Immature natural killer cell (primary cell): ENCODE measurements at places on chromosomes 12 and 14. TPM values are rescaled to one million over a fixed set of nuclear protein-coding genes. Genes with fewer than 3 reads are reported as not detected.
A peak's percentile ranks its signal among the peaks of the same experiment; 100 is the strongest.

DNA sequence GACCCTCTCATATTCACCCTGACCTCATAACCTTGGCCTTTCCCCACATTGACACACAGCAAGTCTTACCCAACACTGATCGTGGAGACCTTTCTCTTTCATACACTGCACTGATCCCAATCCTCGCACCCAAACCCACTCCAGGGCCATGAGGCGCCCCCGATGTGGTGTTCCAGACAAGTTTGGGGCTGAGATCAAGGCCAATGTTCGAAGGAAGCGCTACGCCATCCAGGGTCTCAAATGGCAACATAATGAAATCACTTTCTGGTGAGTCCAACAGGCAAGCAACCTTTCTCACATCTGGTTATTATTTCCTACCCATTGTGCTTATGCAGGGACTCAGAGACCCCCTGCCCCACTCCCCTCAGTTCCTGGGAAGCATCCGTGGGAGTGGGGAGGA lies 5.4 kb downstream of the MMP14 start:
- H3K36me3 ChIP-seq = no peaks in the 10 kb centered on the region
- no peak for DNase-seq

- no peaks in the 10 kb centered on the region for H3K4me1 ChIP-seq
- no peaks in the 10 kb centered on the region for H3K36me3 ChIP-seq
- H3K27ac ChIP-seq = no peak overlapping the region
- no peak overlapping the region for H3K4me3 ChIP-seq
These were observed 57.2 kb downstream of the LRRC74A start for GRCh38 chr14:76883447-76883846.

- no peak overlapping the region for H3K4me3 ChIP-seq
- no peaks in the 10 kb centered on the region for H3K36me3 ChIP-seq
- peaks cover 5% of the 10 kb centered on the region for H3K27me3 ChIP-seq
- DNase-seq = peak; percentile 24
These were observed 40.1 kb upstream of the CISTR start for GRCh38 chr12:53791735-53792326.

DNA sequence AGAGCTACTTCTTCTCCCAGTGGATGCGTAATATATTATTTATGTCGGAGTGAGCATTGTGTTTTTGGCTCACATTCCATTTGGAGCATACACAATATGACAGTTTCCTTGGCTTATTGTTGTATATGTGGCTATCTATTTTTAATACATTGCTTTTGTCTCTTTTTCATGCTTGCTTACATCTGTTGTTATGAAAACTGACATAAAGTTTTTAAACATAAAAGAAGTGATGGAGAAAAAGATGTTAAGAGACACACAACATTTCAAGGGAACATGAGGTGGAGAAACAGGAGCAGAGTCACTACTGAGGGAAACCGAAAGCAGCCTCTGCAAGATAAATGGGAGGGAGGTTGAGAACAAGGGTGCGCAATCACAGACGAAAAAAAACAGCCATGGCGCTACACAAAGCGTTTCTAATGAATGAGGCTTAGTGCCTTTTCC lies 228.4 kb upstream of the NPAS3 start:
- no peak overlapping the region for H3K27ac ChIP-seq
- DNase-seq = no peak
- no peaks in the 10 kb centered on the region for H3K36me3 ChIP-seq
- H3K27me3 ChIP-seq = no peaks in the 10 kb centered on the region

GRCh38 chr12:65389436-65389835 lies 111.0 kb downstream of the MSRB3 start:
- H3K27me3 ChIP-seq = peaks cover 1% of the 10 kb centered on the region
- H3K4me3 ChIP-seq = no peak overlapping the region
- no peak for DNase-seq
- no peak overlapping the region for H3K27ac ChIP-seq
- H3K4me1 ChIP-seq = no peaks in the 10 kb centered on the region

- H3K27ac ChIP-seq = no peak overlapping the region
- no peak for DNase-seq
- no peaks in the 10 kb centered on the region for H3K27me3 ChIP-seq
- no peaks in the 10 kb centered on the region for H3K36me3 ChIP-seq
- H3K4me3 ChIP-seq = no peak overlapping the region
These were observed 60.7 kb downstream of the NTF3 start for GRCh38 chr12:5492562-5492961.

- no peaks in the 10 kb centered on the region for H3K27me3 ChIP-seq
- H3K4me1 ChIP-seq = peaks cover 33% of the 10 kb centered on the region
- no peaks in the 10 kb centered on the region for H3K36me3 ChIP-seq
- no peak for DNase-seq
- H3K27ac ChIP-seq = no peak overlapping the region
These were observed 43.7 kb upstream of the TMED10 start for GRCh38 chr14:75220156-75220555.

GRCh38 chr12:3071107-3071506 lies 6.1 kb upstream of the TSPAN9 start:
- H3K4me3 ChIP-seq = no peak overlapping the region
- no peak overlapping the region for H3K27ac ChIP-seq

DNA sequence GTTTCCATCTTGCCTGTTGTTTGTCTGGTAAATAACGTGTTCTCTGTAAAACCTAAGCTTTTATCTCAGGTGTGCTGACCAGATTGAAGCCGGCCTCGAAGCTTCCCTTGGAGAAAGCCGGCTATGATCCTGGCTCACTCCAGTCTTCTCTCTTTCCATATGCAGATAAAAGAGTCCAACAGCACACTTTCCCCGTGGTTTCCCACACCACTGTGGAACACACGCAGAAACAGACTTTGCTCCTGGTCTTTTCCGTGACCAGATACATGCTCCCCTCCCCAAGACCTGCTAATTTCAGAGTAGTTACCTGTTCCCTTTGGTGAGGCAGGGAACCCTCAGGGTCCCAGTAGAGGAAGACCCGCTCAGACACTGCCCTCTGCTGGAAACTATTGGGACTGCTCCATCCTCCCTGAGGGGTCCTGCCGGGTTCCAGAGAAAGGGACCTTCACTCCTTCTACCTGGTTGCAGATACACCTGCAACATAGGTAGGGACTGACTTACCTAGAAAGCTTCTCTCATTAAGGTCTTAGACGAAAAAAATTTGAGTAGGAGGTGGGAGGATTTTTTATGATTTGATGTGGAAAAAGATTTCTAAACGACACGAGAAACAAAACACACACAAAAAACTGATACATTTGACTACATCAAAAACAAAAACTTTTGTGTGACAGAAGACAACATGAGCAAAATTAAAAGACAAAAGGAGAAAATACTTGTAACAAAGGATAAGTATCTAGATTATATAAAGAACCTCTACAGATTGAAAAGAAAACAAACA lies 415.4 kb upstream of the CCDC196 start:
- H3K27me3 ChIP-seq = peaks cover 4% of the 10 kb centered on the region
- H3K36me3 ChIP-seq = no peaks in the 10 kb centered on the region
- peak; percentile 47 for DNase-seq
- no peak overlapping the region for H3K27ac ChIP-seq
- H3K4me1 ChIP-seq = no peaks in the 10 kb centered on the region
- H3K4me3 ChIP-seq = no peak overlapping the region

GRCh38 chr12:108571609-108572165 lies 9.3 kb downstream of the ISCU start:
- no peak for DNase-seq
- H3K4me1 ChIP-seq = no peaks in the 10 kb centered on the region
- no peak overlapping the region for H3K27ac ChIP-seq
- H3K27me3 ChIP-seq = no peaks in the 10 kb centered on the region

DNA sequence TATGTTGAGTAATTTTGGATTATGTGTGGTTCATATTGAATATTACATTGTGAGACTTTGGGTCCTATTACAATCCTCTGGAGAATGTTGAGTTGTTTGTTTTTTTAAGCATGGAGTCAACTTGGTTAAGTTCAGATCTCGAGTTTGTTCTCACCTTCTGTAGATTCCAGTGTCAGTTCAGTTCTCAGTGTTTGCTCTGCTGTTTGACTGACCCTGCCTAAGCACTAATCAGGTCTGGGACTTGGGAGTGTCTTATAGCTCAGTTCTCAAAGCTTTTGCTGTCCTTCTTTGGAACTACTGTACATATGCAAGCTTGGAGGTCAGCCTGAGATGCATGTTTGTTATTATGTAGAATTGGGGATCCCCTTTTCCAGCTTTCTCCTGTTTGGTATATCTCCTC lies 63.1 kb downstream of the DIP2B start:
- H3K36me3 ChIP-seq = no peaks in the 10 kb centered on the region
- peaks cover 1% of the 10 kb centered on the region for H3K27me3 ChIP-seq
- H3K4me3 ChIP-seq = no peak overlapping the region
- no peak overlapping the region for H3K27ac ChIP-seq
- no peak for DNase-seq

DNA sequence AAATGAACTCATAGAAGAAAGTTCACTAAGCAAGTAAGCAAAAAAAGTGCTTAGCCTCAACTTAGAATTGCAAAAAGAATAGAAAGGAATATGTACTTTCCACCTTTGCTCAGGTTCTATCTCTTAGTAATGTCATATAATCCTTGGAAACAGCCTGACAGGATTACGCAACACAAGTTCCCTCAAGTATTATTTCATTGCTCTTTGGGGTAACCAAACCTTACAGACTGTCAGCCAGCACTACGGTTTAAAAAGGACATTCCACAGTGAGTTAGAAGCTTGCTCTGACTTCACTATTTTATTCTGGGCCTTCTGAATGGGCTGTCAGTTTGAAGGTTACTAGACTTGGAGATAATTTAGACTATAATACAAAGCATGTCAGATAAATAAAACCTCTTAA lies 264.0 kb downstream of the ATXN7L3B start:
- H3K4me3 ChIP-seq = no peak overlapping the region
- no peak overlapping the region for H3K27ac ChIP-seq
- H3K27me3 ChIP-seq = no peaks in the 10 kb centered on the region

DNA sequence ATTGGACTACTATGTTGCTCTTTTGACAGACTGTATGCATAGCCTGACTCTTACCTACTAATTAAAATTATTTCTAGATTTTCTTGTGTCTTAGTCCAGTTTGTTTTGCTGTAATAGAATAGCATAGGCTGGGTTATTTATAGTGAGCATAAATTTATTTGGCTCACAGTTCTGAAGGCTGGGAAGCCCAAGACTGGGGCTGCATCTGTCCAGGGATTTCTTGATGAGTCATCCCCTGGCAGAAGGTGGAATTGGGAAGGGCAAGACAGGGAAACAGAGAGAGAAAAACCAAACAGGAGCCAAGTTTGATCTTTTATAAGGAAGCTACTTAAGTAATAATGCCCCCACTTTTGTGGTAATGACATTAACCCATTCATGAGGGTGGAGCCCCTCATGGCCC lies 759.2 kb upstream of the LRFN5 start:
- no peaks in the 10 kb centered on the region for H3K27me3 ChIP-seq
- DNase-seq = no peak
- no peaks in the 10 kb centered on the region for H3K36me3 ChIP-seq
- H3K4me3 ChIP-seq = no peak overlapping the region

DNA sequence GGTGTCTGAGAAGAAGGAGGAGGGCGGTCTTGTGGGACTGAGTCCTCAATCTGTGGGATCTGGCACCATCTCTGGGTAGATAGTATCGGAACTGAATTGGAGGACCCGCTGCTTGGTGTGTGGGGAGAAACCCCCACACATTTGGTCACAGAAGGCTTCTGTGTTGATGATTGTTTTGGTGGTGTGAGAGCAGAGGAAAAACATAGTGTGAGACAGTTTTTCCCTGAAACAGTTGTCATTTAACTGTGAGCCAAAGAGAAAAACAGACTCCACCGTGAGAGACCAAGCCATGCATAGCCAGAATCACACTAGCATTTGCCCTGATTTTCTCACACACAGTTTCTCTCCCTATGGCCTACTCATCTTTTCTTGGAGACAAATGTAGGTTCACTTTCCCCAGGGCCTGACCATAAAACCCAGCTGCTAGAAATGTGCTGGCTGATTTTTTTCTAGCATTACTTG lies 91.4 kb upstream of the FLRT2 start:
- H3K27ac ChIP-seq = no peak overlapping the region
- no peaks in the 10 kb centered on the region for H3K27me3 ChIP-seq
- peaks cover 9% of the 10 kb centered on the region for H3K4me1 ChIP-seq
- no peak overlapping the region for H3K4me3 ChIP-seq

GRCh38 chr14:104171895-104172294 lies 33.5 kb downstream of the KIF26A start:
- no peaks in the 10 kb centered on the region for H3K36me3 ChIP-seq
- no peaks in the 10 kb centered on the region for H3K4me1 ChIP-seq
- no peaks in the 10 kb centered on the region for H3K27me3 ChIP-seq

ARHGDIB gene
- polyA plus RNA-seq = 4,716 TPM

ASB2 gene
- polyA plus RNA-seq = 4.2 TPM

NELL2 gene
- polyA plus RNA-seq = 9.3 TPM

GALNT9 gene
- polyA plus RNA-seq = not detected

KRT82 gene
- polyA plus RNA-seq = not detected

PAWR gene
- polyA plus RNA-seq = 4.4 TPM

SLC38A1 gene
- 234 TPM for polyA plus RNA-seq
